ENCODE measurements at places on chromosomes 2 and 18. TPM values are rescaled to one million over a fixed set of nuclear protein-coding genes. Genes with fewer than 3 reads are reported as not detected.
A peak's percentile ranks its signal among the peaks of the same experiment; 100 is the strongest.

The RTP5 gene
- not detected for total RNA-seq

DNA sequence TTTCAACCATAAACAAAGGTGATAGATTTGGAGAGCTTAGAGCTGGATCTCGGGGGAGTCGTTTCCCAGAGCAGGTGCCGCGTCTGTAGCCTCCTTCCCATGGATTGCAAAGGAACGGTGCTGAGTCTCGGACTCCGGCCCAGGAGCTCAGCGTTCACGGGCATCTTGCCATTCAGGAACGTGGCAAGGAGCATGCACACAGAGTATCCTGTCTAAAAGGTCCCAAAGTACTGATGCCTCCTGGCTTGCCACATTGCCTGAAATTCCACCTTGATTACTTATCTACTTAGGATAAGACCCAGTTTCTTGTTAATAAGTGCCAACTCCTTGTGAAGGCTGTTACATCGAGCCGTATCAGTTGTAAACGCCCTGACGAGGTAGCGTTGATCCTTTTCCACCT, 197.8 kb upstream of the MYT1L start:
- no peak for DNase-seq

- no peak for DNase-seq
These were observed 65.5 kb upstream of the ATG16L1 start for GRCh38 chr2:233185963-233186362.

DNA sequence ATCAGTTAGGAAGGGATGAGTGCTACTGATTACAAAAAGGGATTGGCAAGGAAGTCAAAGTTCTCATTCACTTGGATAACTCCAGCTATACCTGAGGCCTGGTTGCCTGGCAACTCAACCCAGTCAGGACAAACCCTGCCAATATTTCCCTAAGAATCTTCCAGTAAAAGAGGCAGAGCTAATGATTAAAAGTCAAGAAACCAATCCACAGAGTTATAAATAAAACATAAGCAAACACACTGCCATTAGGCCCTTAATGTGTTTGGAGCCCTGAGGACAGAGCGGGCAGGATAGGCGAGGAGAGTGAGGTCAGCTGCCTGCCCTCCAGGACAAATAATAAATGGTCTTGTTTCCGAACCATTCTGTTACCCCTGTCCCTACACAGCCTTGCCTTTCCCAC, 215.6 kb upstream of the NABP1 start:
- DNase-seq: no peak

- DNase-seq: no peak
These were observed 28.9 kb downstream of the MRO start for GRCh38 chr18:50790948-50791347.

The ABCG8 gene
- total RNA-seq: not detected

The RFX8 gene
- total RNA-seq: 1.2 TPM

DNA sequence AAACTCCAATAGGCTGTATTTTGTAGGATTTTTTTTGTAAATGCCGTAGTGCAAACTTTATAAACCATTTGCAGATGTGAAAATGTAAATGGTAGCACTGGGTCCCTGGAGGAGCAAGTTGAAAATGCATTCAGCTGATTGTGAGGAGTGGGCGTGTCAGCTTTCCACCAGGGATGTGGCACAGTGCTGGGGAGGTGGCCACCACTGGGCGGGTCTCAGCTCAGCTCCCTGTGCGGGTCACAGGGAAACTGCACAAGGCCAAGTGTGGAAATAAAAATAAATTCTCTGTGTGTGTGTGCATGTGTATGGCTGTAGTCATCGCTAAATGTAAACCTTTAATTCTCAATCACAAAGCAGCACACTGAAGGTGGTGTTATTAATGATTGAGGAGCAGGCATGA, 137.2 kb upstream of the PXDN start:
- DNase-seq: no peak

The GPR148 gene
- not detected for total RNA-seq

The EFHD1 gene
- total RNA-seq: 2.2 TPM

- no peak for DNase-seq
These were observed 113.5 kb downstream of the MEIS1 start for GRCh38 chr2:66548422-66548821.

- DNase-seq: no peak
These were observed 134.1 kb upstream of the SIX3 start for GRCh38 chr2:44807201-44808025.

The ANKMY1 gene
- total RNA-seq: 83.4 TPM

DNA sequence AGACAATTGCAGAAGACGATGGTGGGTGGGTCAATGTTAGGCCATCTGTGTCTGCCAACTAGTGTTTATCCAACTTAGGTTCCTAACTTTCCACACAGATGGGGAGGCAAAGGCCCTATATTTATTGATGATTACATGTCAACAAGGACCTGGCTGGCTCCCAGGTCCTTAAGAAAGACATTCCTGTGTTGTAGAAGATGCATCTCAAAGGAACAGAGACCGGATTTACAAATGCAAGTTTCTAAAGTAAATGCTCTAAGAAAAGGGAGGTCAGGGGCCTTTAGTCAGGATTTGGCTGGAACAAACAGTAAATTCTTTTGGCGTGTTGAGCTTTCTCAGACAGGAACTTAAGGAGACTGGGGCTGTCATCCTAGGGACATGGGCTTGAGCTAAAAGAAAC, 175.0 kb downstream of the SH3BP4 start:
- no peak for DNase-seq

The DLX1 gene
- total RNA-seq: not detected

- DNase-seq: no peak
These were observed 133.9 kb downstream of the ZNF532 start for GRCh38 chr18:58998401-58999203.

DNA sequence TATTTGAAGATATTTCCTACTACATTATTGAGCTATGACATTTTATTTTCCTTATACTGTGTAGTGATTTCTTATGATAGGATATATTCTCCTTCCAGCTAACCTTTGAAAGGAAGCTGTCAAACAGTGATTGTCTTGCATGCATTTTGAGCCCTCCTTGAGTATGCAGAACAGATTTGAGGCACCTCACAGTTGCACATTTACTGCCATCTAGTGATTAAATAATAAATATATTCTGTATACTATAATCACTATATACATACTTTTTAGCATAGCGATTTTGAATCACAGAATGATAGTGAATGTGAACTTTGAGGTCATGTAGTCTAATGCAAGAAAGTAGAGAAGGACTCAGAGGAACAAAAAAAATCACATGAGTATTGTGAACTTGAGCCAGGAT, 268.4 kb upstream of the CDH19 start:
- DNase-seq: no peak

DNA sequence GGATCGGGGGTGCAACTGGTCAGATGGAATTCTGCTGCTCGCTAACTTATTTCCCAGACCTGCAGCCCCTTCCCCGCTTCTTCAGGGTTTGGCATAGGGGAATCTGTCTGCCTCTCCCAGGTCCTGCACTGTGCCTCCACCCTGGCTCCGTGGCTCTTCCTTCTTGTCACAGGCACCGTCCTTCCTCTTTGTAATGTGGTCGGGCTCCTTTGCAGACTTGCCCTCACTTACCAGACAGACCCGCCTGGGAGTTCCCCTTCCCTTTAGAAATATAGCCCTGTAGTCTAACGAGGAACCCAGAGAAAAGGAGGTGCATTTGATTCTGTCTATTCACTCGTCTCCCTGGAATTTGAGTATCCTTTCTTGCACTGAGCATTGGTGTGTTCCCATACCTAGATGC, 63.9 kb upstream of the PAX8 start:
- peak; percentile 25 for DNase-seq

DNA sequence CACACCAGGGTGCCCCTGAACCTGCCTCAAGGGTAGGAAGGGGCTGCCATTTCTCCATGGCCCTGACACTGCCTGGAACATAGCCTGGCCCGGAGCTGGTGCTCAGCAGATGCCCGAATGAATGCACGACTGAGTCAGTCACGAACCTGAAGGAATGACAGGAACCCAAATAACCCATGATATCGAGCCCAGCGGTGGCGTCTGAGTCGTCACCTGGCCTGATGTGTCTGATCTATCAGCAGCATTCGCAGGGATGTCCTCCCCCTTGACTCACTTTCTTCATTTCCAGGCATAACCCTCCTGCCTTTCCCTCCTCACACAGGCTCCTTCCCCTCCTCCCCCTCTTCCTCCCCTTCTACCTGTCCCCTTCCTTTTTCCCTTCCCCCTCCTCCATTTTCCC, 52.1 kb upstream of the SMAD7 start:
- DNase-seq: no peak

DNA sequence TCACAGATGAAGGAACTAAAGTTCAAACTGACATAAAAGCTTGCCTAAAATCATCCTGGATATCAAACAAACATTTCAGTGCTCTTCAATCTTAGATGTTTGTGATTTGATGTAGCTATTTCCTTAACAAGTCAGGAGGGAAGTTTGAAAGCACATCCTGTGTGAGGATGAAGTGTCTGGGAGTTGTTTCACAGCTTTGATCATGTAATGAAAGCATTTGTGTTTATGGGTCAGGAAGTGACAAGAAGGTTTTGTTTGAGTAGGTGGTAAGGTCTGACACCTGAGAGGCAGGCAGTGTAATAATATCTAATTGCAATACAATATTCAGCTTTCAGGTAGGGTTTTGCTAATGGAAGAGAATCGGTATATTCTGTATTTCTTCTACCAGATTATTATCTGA, 26.0 kb upstream of the CSRNP3 start:
- DNase-seq: peak; percentile 29

DNA sequence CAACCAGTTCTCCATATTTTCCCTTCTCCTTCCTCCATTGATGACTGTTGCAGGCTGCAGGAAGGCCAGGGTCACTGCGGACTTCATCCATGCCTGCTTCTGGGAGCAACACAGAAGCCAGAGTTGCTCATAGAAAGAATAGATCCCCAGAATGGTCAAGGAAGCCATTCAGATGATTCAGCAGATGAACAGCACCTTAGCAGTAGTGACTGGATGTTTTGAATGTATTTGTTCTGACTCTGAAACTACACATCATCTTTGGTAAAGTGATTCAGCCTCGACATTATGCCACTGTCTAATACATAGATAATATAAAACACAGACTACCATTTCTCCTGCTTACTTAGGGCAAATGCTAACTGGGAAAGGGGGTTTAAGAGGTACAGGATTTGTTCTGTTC, 411.6 kb downstream of the RND3 start:
- no peak for DNase-seq

DNA sequence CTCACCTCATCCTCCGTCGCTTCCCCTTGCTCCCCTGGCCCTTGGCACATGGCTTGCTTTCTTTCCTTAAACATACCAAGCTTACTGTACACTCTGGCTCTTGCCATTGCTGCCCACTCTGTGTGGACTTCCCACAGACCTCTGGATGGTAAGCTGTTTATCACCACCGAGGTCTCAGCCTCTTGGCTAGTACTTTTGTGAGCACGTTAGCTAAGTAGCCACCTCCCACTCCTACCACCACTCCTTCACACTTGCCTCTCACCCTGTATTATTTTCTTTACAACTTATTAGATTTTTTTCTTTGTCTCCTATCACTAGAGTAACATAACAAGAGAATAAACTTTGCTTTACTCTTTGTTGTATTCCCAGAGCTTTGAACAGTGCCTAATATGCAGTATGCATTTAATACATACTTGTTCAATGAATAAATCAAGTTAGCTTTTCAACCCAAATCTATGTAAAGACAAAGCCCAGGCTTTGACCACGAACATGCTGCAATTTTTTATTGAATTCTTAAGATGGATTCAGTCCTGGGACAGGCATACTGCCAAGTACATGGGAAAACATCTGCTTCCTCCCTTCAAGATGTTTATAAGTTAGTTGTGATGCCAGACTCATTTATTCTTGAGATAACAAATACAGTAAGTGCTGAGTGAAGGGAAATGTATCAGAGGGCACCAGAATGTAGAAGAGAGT, 25.0 kb upstream of the MSGN1 start:
- no peak for DNase-seq

- no peak for DNase-seq
These were observed 12.6 kb upstream of the D2HGDH start for GRCh38 chr2:241721852-241722251.

DNA sequence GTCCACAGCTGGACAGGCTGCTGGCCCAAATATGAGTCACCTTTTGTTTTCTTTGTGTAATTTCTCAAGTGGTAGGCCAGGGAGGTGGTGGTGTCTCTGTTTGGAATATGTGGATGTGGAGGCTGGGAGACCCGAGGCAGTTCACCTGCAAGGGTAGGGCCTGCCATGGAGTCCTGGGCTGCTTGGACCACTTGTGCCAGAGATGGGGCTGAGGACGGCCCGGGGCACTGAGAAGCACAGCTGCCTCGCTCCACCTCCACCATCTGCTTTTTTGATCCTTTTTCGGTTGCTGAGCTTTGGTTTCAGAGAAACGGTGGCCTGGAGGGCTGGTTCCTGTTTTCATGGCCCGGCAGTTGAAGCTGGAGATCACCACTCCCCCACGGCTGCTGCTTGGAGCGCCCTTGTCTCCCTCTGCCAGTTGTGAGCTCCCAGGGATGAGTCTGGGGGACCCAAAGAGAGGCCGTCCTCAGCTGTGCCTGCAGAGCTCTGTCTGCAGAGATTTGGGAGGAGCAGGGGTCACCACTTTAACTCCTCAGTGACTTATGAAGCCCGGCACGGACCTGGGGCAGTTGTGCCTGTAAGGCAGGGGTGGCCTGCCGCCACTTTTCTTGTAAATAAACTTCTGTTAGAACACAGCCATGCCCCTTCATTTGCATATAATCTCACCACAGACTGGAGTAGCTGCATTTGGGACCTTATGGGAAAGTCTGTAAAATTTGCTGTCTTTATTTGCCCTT, 67.6 kb upstream of the MCFD2 start:
- no peak for DNase-seq

The MAP3K19 gene
- 0.64 TPM for total RNA-seq

DNA sequence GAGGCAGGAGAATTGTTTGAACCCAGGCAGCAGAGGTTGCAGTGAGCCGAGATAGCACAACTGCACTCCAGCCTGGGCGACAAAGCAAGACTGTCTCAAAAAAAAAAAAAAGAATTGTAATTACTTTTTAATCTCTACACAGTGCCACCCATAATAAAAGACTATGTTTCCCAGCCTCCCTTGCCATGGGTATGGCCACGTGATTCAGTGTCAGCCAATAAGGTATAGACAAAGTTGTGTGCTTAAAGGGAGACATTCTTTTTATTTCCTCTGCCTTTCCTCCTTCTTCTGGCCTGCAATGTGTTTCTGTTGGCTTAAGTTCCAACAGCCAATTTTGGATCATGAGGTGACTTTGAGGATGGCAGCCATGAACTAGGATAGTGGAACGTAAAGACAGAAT, 406.9 kb downstream of the LNPK start:
- no peak for DNase-seq

DNA sequence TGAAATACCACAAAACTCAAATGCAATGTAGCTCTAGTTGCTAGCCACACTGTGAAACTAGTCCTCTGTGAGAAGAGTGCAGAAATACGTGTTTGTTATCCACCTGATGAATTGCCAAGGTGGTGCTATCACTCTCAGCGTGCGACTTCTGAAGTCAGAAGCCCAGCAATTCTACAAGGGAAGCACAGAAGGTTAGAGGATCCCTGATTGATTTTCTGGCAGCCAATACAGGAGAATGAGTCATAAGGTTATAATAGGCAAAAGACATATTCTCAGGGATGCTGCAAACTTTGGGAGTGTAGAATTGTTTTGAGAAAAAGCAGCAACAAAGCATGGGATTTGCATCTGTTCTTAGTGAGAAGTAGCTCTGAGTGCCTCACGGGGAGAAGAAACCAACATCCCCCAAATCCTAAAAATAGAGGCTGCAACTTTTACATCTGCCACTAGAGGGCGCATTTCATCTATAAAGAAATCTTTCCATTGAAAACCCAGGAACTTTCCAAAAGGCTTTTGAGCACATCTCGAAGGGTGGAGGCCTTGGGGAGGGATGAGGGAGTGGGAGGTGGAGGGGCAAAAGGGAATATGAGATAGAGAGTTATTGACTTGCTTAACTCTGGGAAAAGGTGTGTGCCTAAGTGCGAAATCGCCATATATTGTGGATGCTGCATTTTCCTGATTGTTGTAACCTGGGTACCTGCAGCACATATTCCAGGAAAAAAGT, 78.0 kb downstream of the TMEM182 start:
- DNase-seq: peak; percentile 6

- DNase-seq: no peak
These were observed 621 bp upstream of the KCNS3 start for GRCh38 chr2:17877811-17878280.

All from naive thymus-derived CD4-positive, alpha-beta T cell (primary cell).